NCI-H774 (cell line): ENCODE measurements at places on chromosomes 6 and 20.

GRCh38 chr6:153023977-153024708 is 21.6 kb upstream of the MTRF1L start:
- peak; percentile 58 for DNase-seq

DNA sequence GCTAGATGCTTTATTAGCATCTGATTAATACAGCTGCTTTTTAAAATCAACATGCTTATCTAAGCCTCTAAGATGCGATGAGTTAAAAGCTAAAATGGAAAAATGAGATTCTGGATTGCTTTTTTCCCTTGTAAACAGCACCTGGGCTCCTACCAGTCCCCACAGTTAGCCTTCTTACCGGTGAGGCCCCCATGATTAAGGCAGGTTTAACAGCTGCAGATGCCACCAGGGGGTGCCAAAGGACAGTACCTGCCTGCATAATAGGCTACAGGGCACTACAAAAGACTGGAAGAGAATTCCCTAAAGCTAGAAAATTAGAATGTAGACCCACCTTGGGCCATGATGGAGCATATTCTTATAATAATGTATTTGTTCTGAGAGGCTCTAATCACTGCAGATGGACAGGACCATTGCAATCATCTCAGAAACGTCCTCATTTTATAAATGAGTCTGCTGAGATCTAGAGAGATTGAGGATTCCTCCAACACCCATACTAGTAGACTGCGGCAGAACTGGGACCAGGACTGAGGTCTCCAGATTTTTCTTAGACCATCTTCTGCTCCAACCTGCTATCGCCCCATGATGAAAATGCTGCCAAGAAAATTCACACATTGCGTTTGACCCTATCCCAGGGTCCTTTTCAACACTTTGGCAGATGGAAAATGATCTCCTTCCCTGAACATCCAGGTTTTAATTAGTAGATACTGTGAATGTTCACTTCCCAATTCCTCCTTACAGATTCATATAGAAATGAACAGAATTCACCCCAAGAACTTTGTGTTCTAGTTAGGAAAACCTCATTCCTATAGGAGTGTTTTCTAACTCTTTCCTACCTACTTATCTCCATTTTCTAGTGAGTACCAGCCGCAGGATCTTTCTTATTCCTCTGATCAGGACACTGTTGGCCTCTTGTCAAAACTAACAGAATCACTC is 148.8 kb downstream of the RPS12 start:
- DNase-seq, result peak; percentile 78

GRCh38 chr20:44914924-44915323 is 5.1 kb downstream of the PABPC1L start:
- no peak for DNase-seq

GRCh38 chr20:58746620-58747019 is 54.0 kb downstream of the NPEPL1 start:
- DNase-seq, result no peak

- peak; percentile 7 for DNase-seq
Measured at GRCh38 chr6:56594699-56595098, 48.0 kb downstream of the DST start.

GRCh38 chr20:36086767-36087166 is 67.8 kb upstream of the EPB41L1 start:
- DNase-seq, result no peak

GRCh38 chr6:92473056-92473455 is 946.3 kb downstream of the EPHA7 start:
- no peak for DNase-seq
